Hair follicular keratinocyte (primary cell): ENCODE measurements at places on chromosomes 3 and 15. TPM values are rescaled to one million over a fixed set of nuclear protein-coding genes. Genes with fewer than 3 reads are reported as not detected.

The GLDN gene
- not detected in 2 replicates for total RNA-seq

The TUSC2 gene
- 38.6 and 39.7 TPM in 2 replicates for total RNA-seq

The RFTN1 gene
- 43.6 and 45.7 TPM in 2 replicates for total RNA-seq

The GNAT1 gene
- total RNA-seq = not detected in 2 replicates

The GRK7 gene
- total RNA-seq = not detected in 2 replicates

The MAGEL2 gene
- not detected in 2 replicates for total RNA-seq

The PGBD4 gene
- 0.46 and 0.47 TPM in 2 replicates for total RNA-seq

The VEPH1 gene
- total RNA-seq = 0.08 and 0.34 TPM in 2 replicates

The SCN5A gene
- under 0.01 and 0.04 TPM in 2 replicates for total RNA-seq

The FRMD5 gene
- total RNA-seq = 1.3 and 2.5 TPM in 2 replicates

The NMB gene
- 9.1 and 10.2 TPM in 2 replicates for total RNA-seq

The BCL2A1 gene
- total RNA-seq = 0.38 and 1.0 TPM in 2 replicates

The ZPLD1 gene
- 0.72 and 4.1 TPM in 2 replicates for total RNA-seq
